ENCODE measurements at places on chromosomes 5 and 9.

GRCh38 chr5:163917747-163918146 lies 412.3 kb downstream of the MAT2B start:
- DNase-seq = no peak

DNA sequence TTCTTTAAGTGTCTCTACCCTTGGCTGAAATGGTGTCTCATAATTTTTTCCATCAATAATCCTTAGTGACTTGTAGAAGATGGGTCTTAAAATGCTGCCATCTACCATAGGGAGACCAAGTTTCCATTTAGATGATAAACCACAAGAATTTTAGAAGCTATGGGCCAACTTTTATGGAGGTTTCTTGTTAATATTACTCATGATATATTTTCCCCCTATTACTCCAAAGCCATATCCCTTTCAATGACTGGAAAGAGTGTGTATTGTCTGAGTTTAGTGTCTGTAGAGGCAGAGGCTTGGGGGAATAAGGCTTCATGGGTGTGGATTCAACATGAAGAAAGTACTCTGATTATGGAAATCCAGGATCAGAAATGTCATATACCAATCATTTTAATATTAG lies 507.3 kb upstream of the TNC start:
- DNase-seq = no peak

DNA sequence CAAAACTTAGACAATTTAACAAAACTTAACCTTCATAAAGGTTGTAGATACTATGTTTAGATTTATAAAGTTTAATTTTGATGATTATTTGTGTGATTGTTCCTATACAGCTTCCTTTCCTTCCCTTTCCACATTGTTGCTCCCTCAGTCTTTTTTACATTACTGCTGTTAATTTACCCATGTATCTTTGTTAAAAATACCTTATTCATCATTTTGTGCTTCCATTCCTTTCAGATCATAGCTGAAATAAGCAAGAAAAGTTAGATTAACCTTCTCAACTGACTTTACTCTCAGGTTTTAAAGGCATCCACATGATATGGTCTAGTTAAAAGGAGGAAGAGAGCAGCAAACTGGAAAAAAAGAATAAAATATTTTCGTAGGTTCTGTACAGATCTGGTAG lies 2.0 kb downstream of the SMAD5 start:
- DNase-seq = no peak

- DNase-seq = no peak
Observed at GRCh38 chr5:75034137-75034739, 18.1 kb downstream of the GCNT4 start.

GRCh38 chr5:144547098-144547499 lies 376.4 kb downstream of the KCTD16 start:
- no peak for DNase-seq

- DNase-seq = no peak
Observed at GRCh38 chr5:140327589-140327988, 18.8 kb downstream of the HBEGF start.

DNA sequence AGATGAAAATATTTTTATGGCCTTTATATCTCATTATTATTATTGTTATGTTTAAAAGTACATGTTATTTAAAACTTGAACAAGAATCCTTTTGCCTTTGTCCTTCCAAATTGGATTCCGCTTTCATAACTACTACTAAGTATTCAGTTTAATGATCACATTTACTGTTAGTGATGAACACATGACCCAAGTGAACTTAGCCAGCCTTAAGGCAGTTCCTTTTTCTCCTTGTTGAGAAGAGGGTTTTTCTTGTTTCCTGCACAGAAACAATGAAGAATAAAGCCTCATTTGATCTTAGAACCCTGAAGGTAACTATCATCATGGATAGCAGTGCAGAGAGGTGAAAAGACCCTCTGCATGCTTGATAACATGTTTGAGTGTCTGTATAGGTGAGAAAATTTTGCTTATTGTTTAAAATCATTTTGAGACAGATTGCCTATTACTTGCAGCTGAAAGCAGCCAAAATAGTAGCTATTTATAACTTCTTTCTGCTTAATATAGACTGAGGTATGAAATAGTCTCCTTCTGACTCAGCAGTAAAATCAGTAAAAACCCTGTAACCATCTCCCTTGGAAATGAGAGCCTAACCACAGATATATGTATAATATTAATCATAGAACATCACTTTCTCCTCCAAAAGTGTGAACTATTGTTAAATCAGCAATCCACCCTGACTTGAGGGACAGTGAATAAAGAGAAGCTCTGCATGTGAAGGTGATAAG lies 266.2 kb downstream of the SPATA31D1 start:
- no peak for DNase-seq

- no peak for DNase-seq
Observed at GRCh38 chr9:126869368-126869767, 8.9 kb downstream of the ZBTB34 start.

DNA sequence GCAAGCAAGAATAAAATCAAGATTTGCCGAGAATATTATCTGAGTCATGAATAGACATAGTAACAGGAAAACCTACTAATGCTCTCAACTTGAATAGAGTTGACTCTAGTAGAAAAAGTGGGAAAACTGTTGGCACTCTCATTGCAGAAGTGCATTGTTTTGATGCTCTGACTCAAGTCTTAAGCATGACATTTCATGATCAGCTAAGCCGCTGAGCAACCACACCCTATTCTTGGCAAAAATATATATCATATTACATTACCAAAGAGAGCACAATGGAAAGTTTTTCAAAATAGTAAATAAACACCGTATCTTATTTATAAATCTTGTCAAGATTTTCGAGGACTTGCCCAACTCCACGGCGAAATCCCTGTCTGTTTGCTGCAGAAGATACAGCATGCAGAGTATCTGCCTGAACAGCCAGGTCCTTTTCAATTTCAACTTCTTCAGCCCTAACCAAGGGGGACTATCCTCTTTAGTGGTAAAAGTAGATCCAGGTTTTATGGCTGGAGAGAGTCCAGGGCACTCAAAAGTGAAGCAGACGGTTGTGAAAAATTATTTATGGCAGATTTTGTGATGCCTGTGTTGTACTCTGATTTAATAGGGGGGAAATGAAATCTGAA lies 13.9 kb upstream of the ADAMTSL1 start:
- DNase-seq = no peak

DNA sequence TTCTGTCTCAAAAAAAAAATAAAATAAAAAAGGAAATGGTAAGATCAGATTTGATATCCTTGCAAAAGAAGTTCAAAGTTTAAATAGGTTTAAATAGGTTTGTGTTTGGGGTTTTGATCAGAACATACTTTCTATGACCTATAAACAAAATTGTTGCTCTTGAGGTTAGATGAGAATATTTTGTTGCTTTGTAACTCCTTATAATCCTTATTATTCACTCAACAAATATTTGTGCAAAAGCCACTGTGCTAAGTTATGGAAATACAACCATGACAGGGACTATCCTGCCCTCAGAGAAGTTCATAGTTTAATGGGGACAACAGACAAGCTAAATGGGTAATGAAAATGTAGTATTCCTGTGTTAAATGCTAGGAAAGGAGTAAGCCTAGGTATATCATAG lies 71.5 kb downstream of the INVS start:
- no peak for DNase-seq

GRCh38 chr5:100846772-100847171 lies 56.3 kb downstream of the ST8SIA4 start:
- no peak for DNase-seq

DNA sequence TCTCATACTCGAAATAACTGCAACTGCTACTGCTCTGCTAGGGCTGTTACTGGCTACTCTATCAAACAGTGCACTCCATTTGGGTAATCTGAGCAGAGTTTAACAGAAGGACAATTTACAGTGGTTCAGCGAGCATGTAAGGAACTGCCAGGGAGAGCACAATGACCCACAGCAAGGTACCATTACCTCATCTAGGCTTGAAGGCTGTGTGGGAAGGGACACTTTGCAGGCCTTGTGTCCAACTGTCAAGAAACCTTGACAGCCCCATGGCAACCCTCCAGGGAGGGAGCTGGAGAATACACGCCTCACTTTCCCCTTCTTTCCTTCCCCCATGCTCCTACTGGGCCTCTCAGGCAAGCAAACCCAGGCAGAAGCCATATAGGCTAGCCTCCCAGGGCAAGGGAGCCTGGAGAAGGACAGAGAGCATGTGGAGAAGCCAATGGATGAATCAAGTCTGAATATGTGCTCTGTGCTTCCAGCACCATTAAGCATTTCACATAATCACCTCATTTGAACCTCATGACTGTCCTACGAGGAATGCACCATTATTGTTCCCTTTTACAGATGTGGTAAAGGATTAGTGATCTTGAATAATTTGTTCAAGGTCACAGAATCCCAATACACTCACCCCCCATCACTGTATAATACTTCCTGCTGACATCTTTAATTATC lies 49.9 kb upstream of the JAK2 start:
- DNase-seq = no peak

- DNase-seq = no peak
Observed at GRCh38 chr5:160793530-160793899, 58.5 kb downstream of the ATP10B start.

- DNase-seq = no peak
Observed at GRCh38 chr5:92687821-92688722, 892.9 kb downstream of the NR2F1-AS1 start.

- no peak for DNase-seq
Observed at GRCh38 chr5:14655146-14655741, 9.3 kb upstream of the OTULIN start.

DNA sequence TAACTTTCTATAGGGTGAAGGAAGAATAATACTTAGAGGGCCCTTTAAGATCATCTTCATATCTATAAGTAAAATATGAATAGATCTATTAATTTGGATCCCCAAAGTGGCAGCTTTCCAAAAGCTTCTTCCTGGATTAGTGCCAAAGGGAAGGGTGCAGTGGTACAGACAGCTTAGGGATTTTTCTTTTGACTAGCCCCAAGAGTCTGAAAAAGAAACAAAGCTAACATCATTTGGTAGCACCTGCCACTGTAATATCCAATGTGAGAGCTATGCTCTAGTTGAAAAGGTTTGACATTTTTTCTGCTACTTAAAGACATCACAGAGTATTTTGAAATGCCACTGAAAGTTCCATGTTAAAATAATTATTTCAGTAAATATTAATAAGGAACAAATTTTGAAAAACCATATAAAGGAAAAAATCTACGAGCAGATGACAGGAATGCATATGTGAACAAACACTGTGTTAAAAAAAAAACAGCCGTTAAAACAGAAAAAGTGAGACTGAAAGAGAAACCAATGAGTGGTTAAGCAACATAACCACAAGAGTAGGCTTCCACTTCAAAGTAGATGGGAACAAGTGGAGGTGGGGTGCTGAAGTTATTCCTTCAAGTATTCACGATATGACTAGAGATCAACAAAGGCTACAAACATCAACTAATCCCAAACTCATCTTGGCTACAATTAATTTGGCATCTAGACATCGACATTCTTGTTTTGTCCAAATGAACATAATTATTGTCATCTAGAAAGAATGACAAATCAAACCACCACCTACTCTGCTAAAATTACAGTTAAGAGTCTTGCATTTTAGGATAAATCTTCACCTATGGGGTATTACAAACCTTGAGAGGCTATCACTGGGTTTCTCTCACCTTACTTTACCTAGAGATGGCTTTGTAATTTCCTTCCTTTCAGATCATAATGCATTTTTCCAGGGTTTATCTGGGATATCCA lies 137.5 kb downstream of the CPLANE1 start:
- DNase-seq = peak; percentile 32

DNA sequence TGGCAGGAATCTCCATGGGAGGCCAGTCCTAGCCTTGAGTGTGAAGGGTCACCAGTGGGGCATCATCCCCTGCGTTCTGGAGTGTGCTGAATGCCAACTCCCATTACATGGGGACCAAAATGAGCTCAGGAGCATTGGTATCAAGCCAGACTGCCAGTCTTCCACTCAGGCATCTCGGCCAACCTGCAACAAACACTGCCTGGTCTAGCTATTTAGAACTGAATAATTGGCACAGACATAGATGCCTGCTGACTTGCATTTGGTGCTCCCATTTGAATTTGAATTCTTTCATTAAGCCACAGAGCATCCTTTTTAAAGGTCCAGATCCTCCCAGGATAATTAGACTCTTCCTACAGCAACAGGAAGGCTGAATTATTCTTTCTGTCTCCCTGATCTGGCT lies 116.6 kb upstream of the ABCA1 start:
- no peak for DNase-seq

- no peak for DNase-seq
Observed at GRCh38 chr5:39451276-39451941, 26.6 kb upstream of the DAB2 start.

DNA sequence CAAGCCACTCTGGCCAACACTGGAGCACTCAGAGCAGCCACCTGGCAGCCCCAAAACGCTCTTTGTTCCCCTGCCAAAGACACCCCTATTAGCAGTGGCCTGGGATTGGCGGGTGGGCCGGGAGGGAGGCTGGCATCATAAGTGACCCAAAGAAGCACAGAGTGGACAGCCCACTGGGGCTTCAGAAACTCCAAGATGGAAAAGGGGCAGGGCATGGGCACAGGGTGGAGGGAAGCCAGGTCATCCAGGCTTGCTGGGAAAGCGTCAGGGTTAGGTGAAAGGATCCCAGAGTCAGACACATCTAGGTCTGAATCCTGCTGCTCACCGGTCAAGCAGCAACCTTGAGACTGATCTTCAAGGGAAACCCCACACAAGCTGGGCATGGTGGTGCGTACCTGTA lies 14.8 kb downstream of the EEIG1 start:
- DNase-seq = no peak

- no peak for DNase-seq
Observed at GRCh38 chr5:34564710-34565235, 91.4 kb upstream of the RAI14 start.

- DNase-seq = no peak
Observed at GRCh38 chr5:102700120-102700831, 54.8 kb upstream of the PAM start.

DNA sequence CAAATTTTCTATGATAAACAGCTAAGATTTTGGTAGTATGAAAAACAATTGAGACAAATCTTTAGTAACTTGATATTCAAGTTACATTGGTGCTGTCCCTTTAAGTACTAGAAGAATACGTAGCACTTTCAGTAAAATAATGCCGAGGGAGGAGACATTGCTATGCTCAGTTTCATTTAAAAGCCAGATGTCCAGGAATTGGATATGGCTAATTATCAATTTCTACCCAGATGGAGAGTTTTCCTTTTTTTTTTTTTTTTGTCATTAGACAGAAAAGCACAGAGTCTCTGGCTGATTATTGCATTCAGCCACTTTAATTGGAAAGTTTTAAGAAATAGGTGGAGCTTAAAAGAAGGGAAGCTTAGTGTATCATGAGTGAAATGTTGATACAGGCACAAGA lies 40.4 kb upstream of the APC start:
- DNase-seq = no peak

- no peak for DNase-seq
Observed at GRCh38 chr9:127867356-127868277, 9.9 kb downstream of the AK1 start.

DNA sequence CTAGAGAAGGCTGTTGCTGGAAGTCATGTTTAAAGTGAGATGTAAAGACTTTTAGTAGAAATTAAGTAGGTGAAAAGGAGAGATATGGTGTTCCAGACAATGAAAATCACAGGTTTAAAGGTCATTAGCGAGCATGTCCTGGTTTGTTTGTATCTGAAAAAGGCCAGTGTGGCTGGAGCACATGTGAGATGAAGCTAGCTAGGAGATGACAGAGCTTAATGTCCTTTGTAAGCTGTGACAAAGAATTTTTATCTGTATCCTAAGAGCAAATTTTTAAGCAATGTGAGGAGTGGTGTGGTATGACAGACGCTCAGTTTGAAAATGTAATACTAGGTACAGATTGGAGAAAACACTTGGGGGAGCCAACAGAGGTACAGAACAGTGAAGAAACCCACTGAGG lies 567.2 kb upstream of the ARRDC3 start:
- DNase-seq = no peak

GRCh38 chr9:111427186-111427585 lies 57.0 kb downstream of the ECPAS start:
- DNase-seq = no peak
